Stimulated activated CD4-positive, alpha-beta T cell treated with anti-CD3 and anti-CD28 coated beads, Interleukin-15, amount 100 ng/mL, for 24 hours (primary cell): ENCODE measurements at places on chromosomes 4 and X.
A peak's percentile ranks its signal among the peaks of the same experiment; 100 is the strongest.

DNA sequence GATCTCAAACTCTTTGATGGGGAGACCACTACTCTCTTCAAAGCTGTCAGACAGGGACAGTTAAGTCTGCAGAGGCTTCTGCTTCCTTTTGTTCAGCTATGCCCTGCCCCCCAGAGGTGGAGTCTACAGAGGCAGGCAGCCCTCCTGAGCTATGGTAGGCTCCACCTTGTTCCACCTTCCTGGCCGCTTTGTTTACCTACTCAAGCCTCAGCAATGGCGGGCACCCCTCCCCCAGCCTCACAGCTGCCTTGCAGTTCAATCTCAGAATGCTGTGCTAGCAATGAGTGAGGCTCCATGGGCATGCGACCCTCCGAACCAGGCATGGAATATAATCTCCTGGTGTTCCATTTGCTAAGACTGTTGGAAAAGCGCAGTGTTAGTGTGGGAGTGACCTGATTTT lies 42.1 kb upstream of the UGT2B10 start:
- DNase-seq, result no peak

DNA sequence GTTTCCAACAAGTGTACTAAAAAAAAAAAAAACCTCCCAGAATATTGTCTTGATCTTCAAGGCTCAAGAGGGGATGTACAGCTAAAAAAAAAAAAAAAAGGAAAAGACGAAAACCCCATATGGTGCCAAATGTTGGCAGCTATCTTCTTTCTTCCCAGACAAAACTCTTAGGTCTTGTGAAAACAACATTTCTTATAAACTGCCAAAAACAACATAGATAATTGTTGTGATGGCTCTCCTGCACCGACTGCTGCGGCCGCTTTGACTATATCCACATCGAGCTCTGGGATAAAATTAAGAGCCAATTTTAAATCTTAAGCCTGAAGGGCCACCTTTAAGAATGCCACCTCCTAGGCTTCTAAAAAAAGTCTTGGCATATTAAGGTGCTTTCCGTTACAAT lies 23.5 kb downstream of the PDGFC start:
- DNase-seq, result no peak

DNA sequence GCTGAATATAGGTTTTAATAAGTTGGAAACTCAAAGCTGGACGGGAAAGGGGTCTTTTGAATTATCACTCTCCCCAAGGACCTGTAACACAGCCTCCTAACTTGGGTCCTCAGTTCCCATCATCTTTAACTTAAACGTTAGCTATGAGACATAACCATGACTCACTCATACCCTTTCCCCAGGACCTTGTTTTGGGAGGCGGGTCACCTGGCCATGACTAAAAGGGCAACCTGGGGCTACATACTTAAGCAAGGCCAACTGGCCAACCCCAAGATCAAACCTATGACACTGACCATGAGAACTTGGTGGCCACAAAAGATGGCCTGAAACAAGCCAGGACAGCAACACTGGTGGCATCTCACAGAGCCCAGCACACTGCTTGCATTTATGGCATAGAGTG lies 89.0 kb downstream of the SH3KBP1 start:
- DNase-seq, result peak; percentile 37

- DNase-seq, result no peak
These were observed 67.6 kb downstream of the PJA1 start for GRCh38 chrX:69097451-69098236.

DNA sequence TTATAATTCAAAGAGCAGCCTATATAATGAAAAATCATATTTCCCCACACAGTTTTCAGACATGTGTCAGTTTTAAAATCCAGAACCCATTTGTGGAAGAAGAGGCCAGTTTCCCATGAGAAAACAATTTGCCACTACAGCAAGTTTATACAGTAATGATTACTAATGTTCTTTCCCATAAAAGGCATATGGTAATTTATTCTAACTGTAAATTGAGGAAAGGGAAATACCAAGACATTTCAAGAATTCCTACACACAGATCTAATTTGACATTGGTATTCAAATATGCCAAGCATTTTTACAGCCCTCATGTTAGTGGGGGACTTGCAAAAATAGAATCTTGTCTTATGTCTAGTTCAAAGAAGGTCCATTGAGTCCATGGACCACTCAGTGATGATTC lies 1368.6 kb downstream of the FSTL5 start:
- DNase-seq, result no peak

DNA sequence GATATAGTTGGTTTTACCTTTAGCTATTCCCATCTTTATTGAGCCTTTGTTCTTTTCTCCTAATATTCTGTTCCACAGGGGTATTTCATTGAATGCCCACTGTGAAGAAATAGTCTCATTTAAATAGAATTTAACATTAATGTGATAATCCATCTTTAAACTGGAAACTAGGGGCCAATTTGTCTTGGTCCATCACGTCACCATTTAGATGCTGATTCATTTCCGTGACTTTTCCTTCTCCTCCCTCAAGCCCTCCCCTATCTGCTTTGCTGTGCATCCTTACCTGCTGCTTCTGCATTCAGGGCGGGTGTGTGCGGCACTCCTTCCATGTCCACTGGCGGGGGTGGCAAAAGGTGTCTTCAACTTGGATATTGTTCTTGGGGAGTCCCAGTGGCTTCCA lies 241.1 kb downstream of the FBXW7 start:
- no peak for DNase-seq

GRCh38 chr4:123705419-123705818 lies 308.8 kb downstream of the SPRY1 start:
- DNase-seq, result no peak

- DNase-seq, result peak; percentile 93
These were observed at the start of gene HSD17B10 for GRCh38 chrX:53433651-53434639. HSD17B10 (minus strand) TSS chrX:53434370; CDS start chrX:53434345, 25 bp downstream.

- DNase-seq, result no peak
These were observed 30.6 kb downstream of the ANK2 start for GRCh38 chr4:113080050-113080449.

- DNase-seq, result no peak
These were observed 36.3 kb downstream of the RPS6KA3 start for GRCh38 chrX:20230406-20230805.

- no peak for DNase-seq
These were observed 125.1 kb downstream of the ARX start for GRCh38 chrX:24890677-24891076.

GRCh38 chrX:39336671-39337311 lies 535.5 kb downstream of the MID1IP1 start:
- peak; percentile 45 for DNase-seq

DNA sequence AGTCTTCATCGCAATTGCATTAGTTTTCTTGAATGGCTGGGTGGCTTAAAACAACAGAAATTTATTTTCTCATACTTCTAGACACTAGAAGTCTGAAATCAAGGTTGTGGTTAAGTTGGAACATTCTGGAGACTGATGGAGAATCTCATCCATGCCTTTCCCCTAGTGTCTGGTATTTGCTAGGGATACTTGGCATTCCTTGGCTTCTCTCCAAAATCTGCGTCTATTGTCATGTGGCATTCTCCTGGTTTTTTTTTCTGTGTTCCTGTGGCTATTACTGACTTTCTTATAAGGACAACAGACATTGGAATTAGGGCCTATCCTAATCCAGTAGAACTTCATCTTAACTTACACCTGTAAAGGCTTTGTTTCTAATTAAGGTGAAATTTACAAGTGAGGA lies 272.8 kb upstream of the EPHA5 start:
- DNase-seq, result no peak

DNA sequence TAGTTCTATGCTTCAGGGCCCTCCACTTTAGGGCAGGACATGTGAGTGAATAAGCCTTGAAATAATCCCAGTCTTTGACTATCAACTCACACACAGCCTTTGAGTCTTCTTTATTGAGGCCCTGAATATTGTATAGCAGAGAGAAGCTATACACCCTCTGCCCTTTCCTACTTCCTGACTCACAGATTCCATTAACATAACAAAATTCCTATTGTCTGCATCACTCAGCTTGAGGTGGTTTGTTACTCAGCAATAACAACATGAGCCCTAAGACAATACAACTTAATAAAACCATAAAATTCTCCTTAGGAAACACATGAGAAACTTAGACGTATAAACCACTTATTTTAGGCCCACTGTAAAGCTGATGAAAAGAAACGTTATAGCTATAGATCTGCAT lies 680.3 kb upstream of the DIAPH2 start:
- no peak for DNase-seq

- no peak for DNase-seq
These were observed 53.3 kb upstream of the CCDC160 start for GRCh38 chrX:134183665-134184064.

DNA sequence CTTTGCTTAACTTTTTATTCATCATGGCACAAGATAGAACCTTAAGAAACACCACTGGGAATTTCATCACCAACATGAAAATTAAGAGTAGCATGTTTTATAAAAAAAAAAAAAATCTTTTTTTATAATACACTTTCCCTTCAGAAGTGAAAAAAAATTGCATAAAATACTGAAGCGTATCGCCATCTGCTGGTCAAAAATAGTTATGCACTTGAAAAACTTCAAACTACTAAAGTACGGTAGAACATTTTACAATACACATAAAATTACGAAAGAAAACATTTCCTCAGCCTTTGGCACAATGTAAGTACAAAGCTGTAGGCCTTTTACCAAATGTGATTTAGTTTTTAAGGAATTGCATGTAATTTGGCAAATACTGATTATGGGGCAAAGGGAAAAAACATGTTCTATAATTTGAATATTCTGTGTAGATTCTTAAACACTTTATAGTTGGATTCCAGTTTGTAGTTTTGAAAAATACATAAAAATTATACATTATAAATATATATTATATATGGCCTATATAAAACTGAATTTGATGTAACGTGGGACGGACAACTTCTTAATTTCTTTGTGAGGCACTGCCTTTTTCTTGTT lies 26.5 kb downstream of the HCCS start:
- no peak for DNase-seq

DNA sequence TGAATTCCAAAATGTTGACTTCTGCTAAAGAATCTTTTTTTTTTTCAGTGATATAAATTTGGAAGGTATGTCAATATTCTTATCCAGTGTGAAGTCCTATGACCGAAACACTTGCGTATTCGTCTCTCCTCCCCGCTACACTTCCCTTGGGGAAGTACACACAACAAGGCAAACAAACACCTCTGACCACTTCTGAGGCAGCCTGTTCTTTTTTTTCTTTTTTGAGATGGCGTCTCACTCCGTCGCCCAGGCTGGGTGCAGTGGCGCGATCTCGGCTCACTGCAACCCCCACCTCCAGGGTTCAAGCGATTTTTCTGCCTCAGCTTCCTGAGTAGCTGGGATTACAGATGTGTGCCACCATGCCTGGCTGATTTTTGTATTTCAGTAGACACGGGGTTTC lies 78.1 kb upstream of the DHRSX start:
- DNase-seq, result no peak

- DNase-seq, result no peak
These were observed 12.1 kb upstream of the PLAC1 start for GRCh38 chrX:134670134-134670924.

GRCh38 chr4:68490826-68491457 lies 43.7 kb downstream of the TMPRSS11E start:
- DNase-seq, result no peak

GRCh38 chr4:164904941-164905340 lies 28.0 kb downstream of the APELA start:
- DNase-seq, result no peak

DNA sequence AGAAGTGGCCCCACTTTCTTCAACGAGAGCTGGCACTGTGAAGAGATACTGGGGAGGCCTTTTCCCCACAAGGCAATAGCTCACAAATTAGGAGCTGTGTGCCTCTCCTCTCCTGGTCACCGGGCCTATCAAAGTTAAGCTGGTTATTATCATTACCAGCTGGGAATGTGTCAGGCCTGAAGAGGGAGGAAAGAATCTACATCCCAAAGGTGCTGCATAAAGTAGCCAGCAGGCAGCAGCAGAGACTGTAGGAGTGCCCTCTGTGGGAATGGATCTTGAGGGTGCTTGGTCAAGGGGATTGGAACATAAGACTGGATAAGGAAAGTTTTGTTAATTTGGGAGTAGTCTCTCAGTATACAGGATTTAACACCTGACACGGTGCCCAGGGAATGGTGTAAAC lies 9.1 kb upstream of the TMPRSS11D start:
- DNase-seq, result no peak

- DNase-seq, result no peak
These were observed 22.7 kb downstream of the POU4F2 start for GRCh38 chr4:146661367-146661766.

GRCh38 chrX:12894074-12895030 lies 12.1 kb upstream of the TLR8 start:
- peak; percentile 56 for DNase-seq

DNA sequence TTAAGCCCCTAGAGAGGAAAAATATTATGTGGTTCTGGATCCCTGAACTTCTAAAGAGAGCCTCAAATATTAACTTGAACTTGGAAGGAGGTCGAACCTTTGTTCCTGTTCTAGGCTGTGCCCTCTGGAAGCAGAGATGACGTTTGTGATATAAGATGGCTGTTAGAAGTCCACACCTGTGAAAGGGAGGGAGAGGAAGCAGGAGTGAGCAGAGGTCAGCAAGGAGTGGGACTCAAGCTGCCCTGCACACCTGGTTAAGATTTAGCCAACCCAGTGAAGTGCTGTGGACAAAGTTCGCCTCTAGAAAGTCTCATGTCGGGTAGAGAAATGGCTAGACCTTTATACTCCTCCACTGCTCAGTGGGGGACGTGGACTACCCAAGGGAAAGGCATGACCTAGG lies 566.2 kb downstream of the MID1IP1 start:
- no peak for DNase-seq

- DNase-seq, result no peak
These were observed 21.1 kb downstream of the MSANTD1 start for GRCh38 chr4:3269991-3270611.

DNA sequence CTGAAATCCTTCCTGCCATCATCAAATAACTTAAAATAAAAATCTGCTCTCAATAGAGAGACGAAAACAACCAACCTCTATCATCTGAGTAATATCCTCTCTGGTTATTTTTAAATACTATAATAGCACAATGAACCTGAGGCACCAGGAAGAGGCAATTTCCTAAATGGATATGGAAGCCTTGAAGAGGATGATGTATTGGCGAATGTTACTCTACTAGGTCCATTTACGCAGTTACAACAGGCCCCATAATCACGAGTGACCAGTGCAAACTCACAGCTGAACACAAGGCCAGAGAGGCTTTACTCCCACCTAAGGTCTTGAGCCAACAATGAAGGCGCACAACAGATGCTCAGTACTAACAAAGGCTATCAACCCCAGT lies 678.8 kb upstream of the NR3C2 start:
- no peak for DNase-seq

DNA sequence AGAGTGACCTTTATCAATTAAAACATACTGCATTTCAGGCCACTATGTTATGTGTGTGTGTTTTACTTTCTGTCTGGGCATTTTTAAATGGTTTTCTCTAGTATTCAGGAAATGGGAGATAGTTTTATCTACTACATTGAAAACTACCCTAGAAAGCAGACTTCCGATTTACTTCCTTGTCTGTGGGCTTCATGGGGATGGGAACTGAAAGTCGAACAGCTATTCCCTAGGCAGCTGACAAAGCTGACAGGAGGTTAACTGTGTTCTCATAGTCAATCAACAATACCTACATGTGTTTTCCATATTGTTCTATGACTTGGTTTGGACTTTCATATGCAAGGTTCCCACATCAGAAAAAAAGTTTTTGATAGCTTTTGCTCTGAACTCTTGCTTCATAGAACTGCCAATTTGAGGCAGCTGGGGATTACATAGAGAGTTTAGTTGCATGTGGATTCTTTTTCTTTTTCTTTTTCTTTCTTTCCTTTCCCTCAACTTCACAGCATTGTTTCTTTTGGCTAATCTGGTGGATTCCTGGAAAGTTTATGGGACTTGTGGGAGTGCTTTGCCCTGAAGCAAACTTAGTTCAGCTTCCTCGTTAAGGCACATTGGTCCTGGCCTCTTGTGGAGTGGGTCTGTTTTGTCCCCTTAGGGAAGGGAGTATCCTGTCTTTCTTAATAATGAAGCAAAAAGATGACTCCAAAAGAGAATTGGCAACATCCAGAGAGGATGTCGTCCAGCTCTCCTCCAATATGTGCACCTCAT lies 327.1 kb upstream of the GIMD1 start:
- DNase-seq, result no peak
